ENCODE measurements at places on chromosomes 4 and X. TPM values are rescaled to one million over a fixed set of nuclear protein-coding genes. Genes with fewer than 3 reads are reported as not detected.

DNA sequence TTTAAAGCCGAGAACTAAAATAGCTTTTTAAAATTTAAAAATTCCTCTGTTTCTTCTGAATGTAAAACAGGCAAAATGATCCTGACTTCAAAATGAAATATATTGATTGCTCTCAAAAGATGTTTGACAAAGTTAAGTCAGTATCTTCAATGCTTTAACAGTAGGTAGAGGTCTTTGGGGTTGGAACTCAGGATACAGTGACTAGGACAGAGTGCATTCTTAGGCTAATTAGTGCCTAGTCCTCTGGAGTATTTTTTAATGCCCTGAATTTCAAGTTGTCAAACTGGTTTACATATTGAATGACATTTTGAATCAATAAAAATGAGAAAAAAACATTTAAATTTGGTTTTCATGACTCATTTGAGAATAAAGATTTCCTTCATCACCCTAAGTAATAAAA, 877.3 kb downstream of the ADGRL3 start:
- no peak overlapping the region for H3K27ac ChIP-seq
- no peaks in the 10 kb centered on the region for H3K27me3 ChIP-seq
- no peak overlapping the region for H3K4me3 ChIP-seq
- no peak for DNase-seq

DNA sequence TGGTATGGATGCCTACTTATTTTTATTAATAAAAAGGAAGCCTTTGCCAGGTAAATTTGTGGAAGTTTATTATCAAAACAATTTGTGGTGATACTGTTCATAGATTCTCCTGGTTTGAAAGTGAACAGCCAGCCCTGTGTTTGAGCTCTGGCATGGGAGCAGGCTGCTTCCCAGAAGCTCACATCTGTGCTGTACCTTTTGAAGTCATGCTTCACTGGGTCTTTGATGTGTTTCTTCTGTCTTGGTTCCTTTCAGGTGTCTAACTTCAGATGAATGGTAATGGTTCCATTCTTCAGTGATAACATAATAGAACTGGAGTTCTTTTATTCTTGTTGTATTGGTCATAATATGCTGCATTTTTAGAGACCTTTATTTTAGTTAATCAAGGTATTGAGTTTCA, 85.5 kb downstream of the BMPR1B start:
- no peaks in the 10 kb centered on the region for H3K4me1 ChIP-seq
- no peak overlapping the region for H3K4me3 ChIP-seq
- H3K36me3 ChIP-seq, result no peaks in the 10 kb centered on the region
- H3K27ac ChIP-seq, result no peak overlapping the region
- no peak for DNase-seq
- H3K27me3 ChIP-seq, result no peaks in the 10 kb centered on the region

DNA sequence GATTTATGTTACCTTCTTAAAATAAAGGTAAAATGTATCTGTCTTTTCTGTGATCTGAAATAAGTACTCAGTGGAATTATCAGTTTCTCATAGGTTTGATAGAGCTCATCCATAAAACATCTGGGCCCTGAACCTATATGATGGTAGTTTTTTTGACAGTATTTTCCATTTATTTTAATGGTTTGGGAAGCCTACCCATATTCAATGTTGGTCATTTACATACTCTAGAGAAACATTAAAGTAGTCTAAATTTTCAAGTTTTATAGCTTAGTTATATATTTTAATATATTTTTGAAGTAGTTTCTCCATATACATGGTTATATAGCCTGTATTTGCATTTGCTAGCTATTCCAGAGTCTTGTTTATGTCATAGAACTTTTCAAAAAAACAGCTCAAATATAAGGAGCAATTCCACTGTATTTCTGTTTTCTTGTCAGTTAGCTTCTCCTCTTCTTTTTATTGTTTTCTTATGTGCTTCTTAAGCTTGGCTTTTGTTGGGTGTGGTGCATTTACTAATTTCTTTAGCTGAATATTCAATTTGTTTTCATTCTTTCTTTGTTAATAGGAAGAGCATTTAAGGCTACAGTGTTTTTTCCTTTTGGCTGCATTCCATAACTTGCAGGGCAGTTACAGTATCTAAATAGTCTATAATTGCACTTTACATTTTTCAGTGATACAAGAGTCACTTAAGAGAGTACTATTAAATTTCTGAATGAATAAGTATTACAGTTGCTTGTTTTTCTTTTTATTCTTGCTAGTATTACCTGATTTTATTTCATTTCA, 181.4 kb downstream of the DKK2 start:
- H3K27me3 ChIP-seq, result no peaks in the 10 kb centered on the region
- H3K4me3 ChIP-seq, result no peak overlapping the region

- H3K27ac ChIP-seq, result no peak overlapping the region
- no peak overlapping the region for H3K4me3 ChIP-seq
- no peaks in the 10 kb centered on the region for H3K4me1 ChIP-seq
- no peak for DNase-seq
- H3K27me3 ChIP-seq, result peaks cover 92% of the 10 kb centered on the region
- H3K36me3 ChIP-seq, result no peaks in the 10 kb centered on the region
Measured at GRCh38 chr4:110634350-110635162, 11.7 kb upstream of the PITX2 start.

Gene TMEM156
- total RNA-seq, result 2.7 TPM

- H3K27me3 ChIP-seq, result peaks cover 2% of the 10 kb centered on the region
- no peaks in the 10 kb centered on the region for H3K4me1 ChIP-seq
- no peak overlapping the region for H3K27ac ChIP-seq
- H3K4me3 ChIP-seq, result no peak overlapping the region
- no peak for DNase-seq
Measured at GRCh38 chr4:173433447-173433846, 34.5 kb upstream of the SCRG1 start.

Gene BEX1
- 0.46 TPM for total RNA-seq

Gene KCND1
- 1.3 TPM for total RNA-seq

GRCh38 chr4:92421920-92422319, 118.2 kb downstream of the GRID2 start:
- no peaks in the 10 kb centered on the region for H3K4me1 ChIP-seq
- H3K27ac ChIP-seq, result no peak overlapping the region
- H3K4me3 ChIP-seq, result no peak overlapping the region
- no peaks in the 10 kb centered on the region for H3K36me3 ChIP-seq
- no peaks in the 10 kb centered on the region for H3K27me3 ChIP-seq

GRCh38 chr4:107094976-107095375, 58.9 kb upstream of the DKK2 start:
- H3K4me1 ChIP-seq, result no peaks in the 10 kb centered on the region
- no peaks in the 10 kb centered on the region for H3K36me3 ChIP-seq
- no peak overlapping the region for H3K4me3 ChIP-seq
- DNase-seq, result no peak
- H3K27ac ChIP-seq, result no peak overlapping the region

GRCh38 chrX:3711331-3711917, 2.0 kb downstream of the PRKX start:
- no peaks in the 10 kb centered on the region for H3K27me3 ChIP-seq
- no peaks in the 10 kb centered on the region for H3K36me3 ChIP-seq
- peak overlapping the region; percentile 56 for H3K4me3 ChIP-seq
- no peaks in the 10 kb centered on the region for H3K4me1 ChIP-seq
- no peak for DNase-seq
- no peak overlapping the region for H3K27ac ChIP-seq

DNA sequence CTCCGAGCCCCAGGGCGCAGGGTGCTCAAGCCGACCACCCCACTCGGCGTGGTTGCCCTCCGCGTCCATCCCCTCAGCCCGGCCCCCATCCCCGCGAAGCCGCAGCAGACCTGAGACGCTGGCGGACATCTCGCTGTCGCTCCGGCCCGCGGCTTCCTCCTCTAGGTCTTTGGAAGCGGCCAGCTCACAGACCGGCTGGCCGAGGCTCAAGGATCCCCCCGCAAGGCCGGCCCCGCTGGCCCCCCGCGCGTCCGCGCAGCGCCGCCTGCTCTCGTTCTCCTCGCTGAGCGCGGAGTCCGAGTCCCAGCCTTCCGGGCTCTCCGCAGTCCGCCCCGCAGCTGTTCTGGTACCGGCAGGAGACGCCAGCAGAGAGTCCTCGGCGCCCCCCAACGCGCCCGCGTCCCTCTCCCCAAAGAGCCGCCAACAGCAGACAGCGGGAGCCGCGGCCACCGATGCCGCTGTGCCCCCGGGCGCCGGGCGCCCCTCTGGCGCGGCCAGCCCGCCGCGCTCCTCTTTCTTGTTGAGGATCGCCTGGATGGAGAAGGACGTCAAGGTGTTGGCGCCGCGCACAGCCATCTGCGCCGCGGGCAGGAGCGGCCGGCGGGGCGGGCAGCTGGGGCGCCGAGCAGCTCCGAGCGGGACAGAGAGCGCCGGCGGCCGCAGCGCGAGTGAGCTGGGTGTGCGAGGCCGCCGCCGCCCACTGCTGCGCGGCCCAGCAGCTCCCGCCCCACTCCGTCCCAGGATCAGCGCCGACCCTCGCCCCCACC, at the start of gene NKX3-2:
Gene NKX3-2 (minus strand): TSS at position 670 of the 767 bp plus-strand sequence. CDS start 94 bp downstream, at position 576.
- peaks cover 5% of the 10 kb centered on the region for H3K4me1 ChIP-seq
- H3K36me3 ChIP-seq, result no peaks in the 10 kb centered on the region
- no peak for DNase-seq
- H3K27me3 ChIP-seq, result peaks cover 93% of the 10 kb centered on the region
- no peak within 1 kb of the TSS for H3K27ac ChIP-seq

DNA sequence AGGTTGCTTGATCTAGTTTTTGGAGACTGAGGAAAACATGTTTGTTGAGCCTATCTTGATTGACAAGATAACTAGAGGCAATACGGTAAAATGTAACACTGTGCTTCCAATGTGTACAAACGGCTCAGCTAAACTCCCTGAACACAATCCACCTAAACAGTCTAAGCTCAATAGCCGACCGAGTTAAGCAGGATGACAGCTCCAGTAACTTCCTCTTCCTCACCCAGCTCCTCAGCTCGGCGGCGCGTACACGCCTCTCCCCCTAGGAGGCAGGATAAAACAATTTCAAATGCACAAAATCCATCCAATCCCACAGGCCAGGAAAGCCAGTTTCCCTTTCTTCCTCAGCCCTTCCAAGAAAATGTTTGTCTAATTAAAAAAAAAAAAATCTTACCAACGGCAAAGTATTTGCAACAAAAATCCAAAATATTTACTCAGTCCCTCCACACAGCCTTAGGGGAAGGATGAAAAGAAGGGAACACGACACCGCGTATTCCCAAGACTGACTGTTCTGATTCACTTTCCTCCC, 1.0 kb downstream of the CNOT6L start:
- peak overlapping the region; percentile 85 for H3K27ac ChIP-seq
- H3K36me3 ChIP-seq, result no peaks in the 10 kb centered on the region
- peak overlapping the region; percentile 99 for H3K4me3 ChIP-seq
- no peaks in the 10 kb centered on the region for H3K27me3 ChIP-seq
- peaks cover 28% of the 10 kb centered on the region for H3K4me1 ChIP-seq

GRCh38 chr4:4599481-4600275, 57.8 kb upstream of the STX18 start:
- H3K4me1 ChIP-seq, result no peaks in the 10 kb centered on the region
- peak; percentile 7 for DNase-seq
- no peak overlapping the region for H3K4me3 ChIP-seq
- H3K27me3 ChIP-seq, result no peaks in the 10 kb centered on the region
- no peaks in the 10 kb centered on the region for H3K36me3 ChIP-seq

Gene UGT2A1
- total RNA-seq, result not detected

Gene C4orf36
- not detected for total RNA-seq

- no peaks in the 10 kb centered on the region for H3K4me1 ChIP-seq
- H3K36me3 ChIP-seq, result no peaks in the 10 kb centered on the region
- no peak for DNase-seq
Measured at GRCh38 chr4:177235026-177235425, 74.6 kb upstream of the NEIL3 start.

DNA sequence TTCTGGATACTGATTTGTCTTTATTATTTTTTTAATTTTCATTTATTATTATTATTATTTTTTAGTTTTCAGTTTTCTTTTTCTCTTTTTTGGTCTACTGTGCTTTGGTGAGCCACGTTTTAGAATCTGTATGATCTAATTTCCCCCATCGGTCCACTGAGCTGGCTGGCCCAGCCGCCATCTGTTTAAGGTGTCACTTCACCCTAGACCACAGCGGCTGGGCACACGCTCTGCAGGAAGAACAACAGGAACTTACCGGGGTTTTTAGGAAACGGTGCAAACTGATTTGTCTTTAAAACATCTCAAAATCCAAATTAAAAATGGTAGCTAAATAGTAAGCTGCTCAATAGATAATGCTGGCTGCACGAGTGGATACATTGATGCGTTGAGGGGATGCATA, 48.8 kb upstream of the AMOT start:
- no peak overlapping the region for H3K27ac ChIP-seq
- DNase-seq, result no peak
- H3K4me3 ChIP-seq, result no peak overlapping the region
- no peaks in the 10 kb centered on the region for H3K4me1 ChIP-seq
- no peaks in the 10 kb centered on the region for H3K27me3 ChIP-seq

Gene C4orf46
- total RNA-seq, result 19.3 TPM

Gene GABRQ
- total RNA-seq, result not detected

- H3K36me3 ChIP-seq, result no peaks in the 10 kb centered on the region
- no peaks in the 10 kb centered on the region for H3K27me3 ChIP-seq
- H3K4me3 ChIP-seq, result no peak overlapping the region
- no peak for DNase-seq
- H3K27ac ChIP-seq, result no peak overlapping the region
Measured at GRCh38 chr4:7564242-7564641, 129.5 kb upstream of the PSAPL1 start.

Gene ARMCX6
- total RNA-seq, result 91.9 TPM

GRCh38 chrX:46582325-46582724, 8.8 kb downstream of the CHST7 start:
- H3K27ac ChIP-seq, result peak overlapping the region; percentile 57
- H3K27me3 ChIP-seq, result no peaks in the 10 kb centered on the region
- no peak overlapping the region for H3K4me3 ChIP-seq
- peak; percentile 32 for DNase-seq
- peaks cover 29% of the 10 kb centered on the region for H3K4me1 ChIP-seq
- H3K36me3 ChIP-seq, result no peaks in the 10 kb centered on the region

DNA sequence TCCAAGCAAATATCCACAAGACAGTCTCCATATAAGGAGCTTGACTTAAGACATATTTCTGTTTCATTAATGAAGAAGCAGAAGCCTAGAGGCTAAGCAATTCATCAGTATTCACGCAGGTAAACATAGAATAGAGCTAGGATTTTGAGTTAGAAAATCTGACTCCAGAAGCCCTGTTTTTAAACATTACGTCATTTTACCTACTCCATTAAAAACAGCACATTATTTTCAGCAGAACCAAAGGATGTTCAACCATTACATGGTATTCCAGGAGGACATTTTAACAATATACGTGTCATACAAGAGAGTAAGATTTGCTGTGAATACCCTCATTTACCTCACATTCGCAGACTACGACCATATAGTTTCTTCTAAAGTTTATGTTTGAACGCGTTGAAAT, 403.3 kb upstream of the TRAM1L1 start:
- H3K4me1 ChIP-seq, result no peaks in the 10 kb centered on the region
- H3K36me3 ChIP-seq, result no peaks in the 10 kb centered on the region
- no peak for DNase-seq
